Stimulated activated CD4-positive, alpha-beta T cell treated with anti-CD3 and anti-CD28 coated beads, Interleukin-15, amount 100 ng/mL, for 48 hours (primary cell): ENCODE measurements at places on chromosomes 16 and 17.
A peak's percentile ranks its signal among the peaks of the same experiment; 100 is the strongest.

- no peak for DNase-seq
These were observed 45.3 kb upstream of the FASN start for GRCh38 chr17:82143333-82143732.

GRCh38 chr17:40219594-40220338 lies 662 bp downstream of the WIPF2 start:
- DNase-seq, result no peak

GRCh38 chr16:73018821-73019456 lies 29.0 kb downstream of the ZFHX3 start:
- no peak for DNase-seq

DNA sequence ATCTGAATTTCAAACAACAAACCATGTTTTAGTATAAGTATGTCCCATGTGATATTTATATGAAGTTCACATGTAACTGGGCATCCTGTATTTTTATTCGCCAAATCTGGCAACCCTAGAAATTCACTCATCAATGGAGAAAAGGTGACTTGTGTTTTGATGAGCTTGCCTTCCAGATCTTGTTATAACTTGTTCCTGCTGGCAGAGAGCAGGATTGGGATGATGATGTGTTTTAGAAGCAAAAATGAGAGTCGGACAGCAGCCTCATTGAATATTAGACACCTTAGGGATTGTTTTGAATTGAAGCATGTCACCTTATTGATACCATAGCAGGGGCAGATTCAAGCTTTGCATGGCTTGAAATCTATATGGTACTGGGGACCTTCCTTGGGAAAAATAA lies 85.4 kb upstream of the MED13 start:
- no peak for DNase-seq

DNA sequence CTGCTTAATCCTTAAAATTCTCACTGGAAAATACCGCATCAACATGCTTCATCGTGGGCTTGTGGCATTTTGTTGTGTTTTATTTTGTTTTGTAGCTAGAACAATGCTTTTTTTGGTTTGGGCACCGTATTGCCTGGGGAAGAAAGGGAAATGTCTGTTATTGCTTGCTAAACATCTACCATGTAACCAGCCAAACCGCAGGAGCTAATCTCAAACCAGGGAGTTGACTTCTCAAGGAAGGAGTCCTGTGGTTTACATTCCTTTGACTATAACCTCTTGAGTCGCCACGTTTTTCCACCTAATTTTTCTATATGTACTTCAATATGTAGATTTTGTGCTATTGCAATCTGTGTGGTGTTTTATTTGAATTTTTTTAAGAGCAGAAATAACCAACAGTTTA lies 593.5 kb upstream of the SOX9 start:
- no peak for DNase-seq

DNA sequence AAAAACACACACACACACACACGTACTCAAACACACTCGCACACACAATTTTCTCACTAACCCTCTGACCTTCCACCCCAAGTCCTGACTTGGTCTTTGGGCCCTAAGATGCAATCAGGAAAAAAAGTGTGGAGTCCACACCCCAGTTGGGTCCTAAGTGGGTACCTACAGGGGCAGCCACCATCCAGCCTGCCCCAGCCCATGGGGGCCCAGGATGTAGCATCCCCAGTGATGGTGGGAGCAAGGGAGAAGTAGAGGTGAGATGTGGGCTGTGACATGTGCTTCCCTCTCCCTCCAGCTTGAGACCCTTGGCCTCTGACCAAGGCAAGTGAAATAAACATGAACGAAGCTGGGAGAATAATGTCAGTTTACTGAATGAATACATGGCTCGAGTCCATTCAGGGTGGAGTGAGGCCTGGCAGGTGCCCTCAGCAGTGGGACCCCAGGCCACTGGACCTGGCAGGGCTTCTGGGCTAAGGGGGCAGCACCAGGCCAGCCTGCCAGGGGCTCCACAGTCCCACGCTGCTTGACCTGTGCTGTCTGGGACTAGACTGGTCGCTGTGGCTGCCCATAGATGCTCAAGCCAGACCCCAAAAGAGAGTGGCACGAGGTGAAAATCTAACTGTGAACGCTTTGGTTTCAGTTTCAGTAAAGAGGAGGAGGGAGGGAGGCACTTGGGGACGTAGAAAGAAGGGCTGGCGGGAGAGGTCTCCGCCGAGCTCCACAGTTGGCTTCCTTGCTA lies 73.7 kb downstream of the MRC2 start:
- no peak for DNase-seq

DNA sequence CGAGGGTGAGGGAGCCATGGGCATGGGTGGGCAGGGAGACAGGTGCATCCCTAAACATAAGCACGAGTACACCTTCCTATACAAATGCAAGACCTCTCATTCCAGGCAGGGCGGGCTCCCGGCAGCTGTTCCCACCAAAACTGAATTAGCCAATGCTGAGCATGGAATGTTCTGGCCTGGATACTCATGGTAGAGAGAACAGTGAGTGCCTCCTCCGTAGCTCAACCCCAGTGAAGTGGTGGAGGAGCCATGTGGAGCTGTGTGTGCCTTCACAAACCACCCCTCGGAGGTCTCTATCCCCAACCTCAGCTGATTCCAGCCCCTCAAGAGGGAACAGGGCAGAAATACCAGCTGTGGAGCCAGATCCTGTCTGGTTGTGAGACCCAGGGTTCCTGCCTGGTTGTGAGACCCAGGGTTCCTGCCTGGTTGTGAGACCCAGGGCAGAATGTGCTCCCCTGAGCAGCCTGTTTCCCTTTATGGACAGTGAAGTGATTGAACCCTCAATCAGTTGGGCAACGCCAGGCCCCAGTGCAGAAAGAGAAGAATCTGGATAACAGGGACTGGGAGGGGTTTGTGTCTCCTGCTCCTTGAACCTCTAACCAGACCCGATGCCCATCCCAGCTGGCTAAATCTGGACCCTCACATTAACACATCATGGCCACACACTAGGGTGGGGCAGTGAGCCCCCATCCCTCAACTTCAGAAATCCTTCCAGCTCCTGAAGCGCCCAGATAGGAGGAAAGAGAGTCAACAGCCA lies 2.4 kb upstream of the CDH16 start:
- no peak for DNase-seq

DNA sequence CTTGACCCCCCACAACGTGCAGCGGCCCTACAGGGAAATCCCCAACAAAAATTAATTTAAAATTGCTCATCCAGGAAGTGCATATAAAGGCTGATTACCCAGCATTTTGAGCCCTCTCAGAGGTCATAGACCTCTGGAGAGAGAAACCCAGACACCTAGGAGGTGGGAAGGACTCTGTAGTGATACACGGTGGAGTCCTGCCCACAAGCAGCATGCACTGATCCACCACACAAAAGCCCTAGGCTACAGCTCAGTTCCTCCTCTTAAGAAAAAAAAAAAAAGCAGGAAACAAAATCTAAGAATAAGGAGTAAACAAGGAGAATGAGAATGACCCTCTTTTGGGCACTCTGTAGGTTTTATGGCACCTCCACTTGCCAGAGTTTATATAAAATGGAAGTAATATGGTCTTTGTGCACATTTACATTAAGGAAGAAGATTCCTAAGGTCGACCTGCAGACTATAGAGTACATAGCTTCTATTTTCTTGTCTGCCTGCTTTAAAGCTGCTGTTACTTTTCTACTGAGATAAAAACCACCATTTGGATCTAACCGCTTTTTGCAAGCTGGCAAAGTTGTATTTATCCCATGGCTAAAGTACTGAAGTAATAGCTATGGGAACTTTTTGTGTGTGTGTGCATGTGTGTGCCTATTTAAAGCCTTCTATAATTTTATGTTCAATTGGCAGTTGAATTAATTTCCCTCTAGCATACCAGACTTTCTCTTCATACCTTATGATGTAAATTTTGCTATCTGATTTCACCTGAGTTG lies 46.9 kb downstream of the ACSM1 start:
- DNase-seq, result no peak

- no peak for DNase-seq
These were observed 101.7 kb downstream of the TMEM100 start for GRCh38 chr17:55620945-55621344.

DNA sequence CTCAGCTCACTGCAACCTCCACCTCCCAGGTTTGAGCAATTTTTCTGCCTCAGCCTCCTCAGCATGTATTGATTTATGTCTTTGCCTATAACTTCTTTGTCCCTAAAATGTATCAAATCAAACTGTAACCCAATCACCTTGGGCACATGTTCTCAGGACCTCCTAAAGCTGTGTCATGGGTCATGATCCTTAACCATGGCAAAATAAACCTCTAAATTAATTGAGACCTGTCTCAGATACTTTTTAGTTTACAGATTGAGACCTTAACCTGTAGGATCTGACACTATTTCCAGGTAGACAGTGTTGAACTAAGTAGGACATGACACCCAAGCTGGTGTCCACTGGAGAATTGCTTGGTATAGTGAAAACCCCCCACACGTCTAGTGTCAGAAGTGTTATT lies 2.6 kb upstream of the ACSM3 start:
- DNase-seq, result no peak

GRCh38 chr17:28043741-28044140 lies 1.3 kb downstream of the NLK start:
- no peak for DNase-seq

DNA sequence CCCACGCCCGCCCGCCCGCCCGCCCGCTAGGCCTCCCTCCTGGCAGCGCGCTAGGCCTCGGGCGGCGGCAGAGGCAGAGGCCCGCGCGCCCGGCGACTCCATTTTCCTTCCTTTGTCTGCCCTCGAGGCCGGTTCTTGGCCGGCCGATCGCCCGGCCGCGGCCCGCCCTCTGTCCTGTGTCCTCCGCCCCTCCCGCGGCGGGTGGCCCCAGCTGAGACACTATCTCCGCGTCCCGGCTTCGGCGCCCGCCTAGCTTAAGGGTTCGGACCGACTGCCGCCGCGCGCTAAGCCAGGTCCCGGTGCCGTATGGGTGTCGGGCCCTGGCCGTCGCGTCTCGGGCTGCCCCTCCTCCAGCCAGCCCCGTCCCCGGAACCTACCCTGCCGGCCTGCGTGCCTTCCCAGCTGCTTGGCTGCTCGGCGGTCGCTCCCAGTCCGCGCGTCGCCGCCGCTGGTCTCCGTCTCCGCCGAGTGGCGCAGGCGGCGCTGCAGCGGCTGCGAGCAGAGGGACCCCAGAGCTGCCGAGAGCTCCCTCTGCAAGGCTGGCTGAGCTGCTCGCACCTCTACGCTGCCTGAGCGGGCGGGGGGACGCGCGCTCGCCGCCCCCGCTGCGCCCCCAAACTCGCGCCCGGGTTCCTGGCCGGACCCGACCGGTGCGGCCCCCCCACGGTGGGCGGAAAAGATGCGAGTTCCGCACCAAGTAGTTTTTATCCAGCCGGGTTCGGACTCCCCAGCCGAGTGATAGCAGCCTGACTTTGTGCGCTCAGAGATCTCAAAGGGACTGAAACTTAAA lies 787 bp downstream of the CTCF start:
- DNase-seq, result peak; percentile 41

GRCh38 chr16:55475919-55476318 lies 3.1 kb upstream of the MMP2 start:
- DNase-seq, result no peak

GRCh38 chr16:11896486-11897176 lies 19.1 kb downstream of the GSPT1 start:
- DNase-seq, result no peak

- no peak for DNase-seq
These were observed 6.4 kb downstream of the TEKT5 start for GRCh38 chr16:10688291-10688690.

DNA sequence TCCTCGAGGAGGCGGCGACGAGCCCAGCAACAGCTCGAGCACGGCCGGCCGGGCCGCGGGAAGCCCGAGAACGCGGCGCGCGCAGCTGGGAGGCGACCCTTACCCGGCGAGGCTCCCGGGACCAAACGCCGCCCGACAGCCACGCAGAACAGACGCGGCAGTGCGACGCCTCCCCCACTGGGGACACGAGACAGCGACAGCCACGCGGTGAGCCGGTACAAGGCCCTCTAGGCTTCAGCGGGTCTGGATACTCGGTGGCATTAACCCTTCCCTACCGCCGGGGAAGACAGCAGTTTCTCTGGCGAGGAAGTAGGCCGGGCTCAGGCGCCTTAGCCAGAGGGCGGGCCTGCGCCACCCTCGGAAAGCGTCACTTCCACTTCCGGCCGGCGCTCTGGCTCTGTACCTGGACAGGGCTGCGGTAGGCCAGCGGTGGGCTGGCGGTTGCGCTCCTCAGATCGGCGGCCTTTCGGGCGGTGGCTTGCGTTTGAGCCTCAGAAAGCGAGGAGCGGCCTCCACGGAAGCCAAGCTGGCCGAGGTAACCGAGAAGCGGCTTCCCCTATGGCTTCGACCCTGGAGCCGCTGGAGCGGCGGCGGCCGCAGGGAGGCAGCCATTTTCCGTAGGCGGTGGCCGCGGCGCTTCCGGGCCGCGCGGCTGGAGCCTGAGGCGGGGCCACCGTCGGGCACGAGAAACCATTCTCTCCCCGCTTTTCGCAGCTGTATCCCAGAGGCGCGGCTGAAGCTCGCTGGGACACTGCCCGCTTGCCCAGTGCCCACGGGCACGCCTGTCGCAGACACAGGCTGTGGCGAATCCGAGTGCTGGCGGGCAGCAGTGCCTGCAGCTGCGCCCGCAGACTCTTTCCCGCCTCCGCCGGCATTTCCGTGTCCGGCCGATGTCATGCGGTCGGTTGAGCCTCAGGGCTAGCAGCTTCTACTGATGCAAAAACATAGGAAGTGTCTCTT lies at the start of the genes TIGD7 and ZNF75A:
TSS of gene TIGD7 (minus strand) at position 322 of the 960 bp plus-strand sequence. CDS start 4,816 bp downstream, outside the sequence.
TSS of gene ZNF75A (plus strand) at position 389 of the 960 bp plus-strand sequence. CDS start 2,932 bp downstream, outside the sequence.
- DNase-seq, result peak; percentile 74

DNA sequence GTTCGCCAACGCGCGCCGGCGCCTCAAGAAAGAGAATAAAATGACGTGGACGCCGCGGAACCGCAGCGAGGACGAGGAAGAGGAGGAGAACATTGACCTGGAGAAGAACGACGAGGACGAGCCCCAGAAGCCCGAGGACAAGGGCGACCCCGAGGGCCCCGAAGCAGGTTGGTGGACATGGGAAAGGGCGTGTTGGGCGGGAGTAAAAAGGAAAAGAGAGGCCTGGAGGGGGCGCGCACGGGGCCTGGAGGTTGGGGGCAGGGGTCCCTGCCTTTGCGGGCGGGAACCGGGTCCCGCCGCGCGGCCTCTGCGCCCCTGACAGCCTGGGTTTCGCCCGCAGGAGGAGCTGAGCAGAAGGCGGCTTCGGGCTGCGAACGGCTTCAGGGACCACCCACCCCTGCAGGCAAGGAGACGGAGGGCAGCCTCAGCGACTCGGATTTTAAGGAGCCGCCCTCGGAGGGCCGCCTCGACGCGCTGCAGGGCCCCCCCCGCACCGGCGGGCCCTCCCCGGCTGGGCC lies 2.1 kb downstream of the IRX5 start:
- no peak for DNase-seq

- no peak for DNase-seq
These were observed 48.6 kb upstream of the ZFHX3 start for GRCh38 chr16:73096510-73096909.

DNA sequence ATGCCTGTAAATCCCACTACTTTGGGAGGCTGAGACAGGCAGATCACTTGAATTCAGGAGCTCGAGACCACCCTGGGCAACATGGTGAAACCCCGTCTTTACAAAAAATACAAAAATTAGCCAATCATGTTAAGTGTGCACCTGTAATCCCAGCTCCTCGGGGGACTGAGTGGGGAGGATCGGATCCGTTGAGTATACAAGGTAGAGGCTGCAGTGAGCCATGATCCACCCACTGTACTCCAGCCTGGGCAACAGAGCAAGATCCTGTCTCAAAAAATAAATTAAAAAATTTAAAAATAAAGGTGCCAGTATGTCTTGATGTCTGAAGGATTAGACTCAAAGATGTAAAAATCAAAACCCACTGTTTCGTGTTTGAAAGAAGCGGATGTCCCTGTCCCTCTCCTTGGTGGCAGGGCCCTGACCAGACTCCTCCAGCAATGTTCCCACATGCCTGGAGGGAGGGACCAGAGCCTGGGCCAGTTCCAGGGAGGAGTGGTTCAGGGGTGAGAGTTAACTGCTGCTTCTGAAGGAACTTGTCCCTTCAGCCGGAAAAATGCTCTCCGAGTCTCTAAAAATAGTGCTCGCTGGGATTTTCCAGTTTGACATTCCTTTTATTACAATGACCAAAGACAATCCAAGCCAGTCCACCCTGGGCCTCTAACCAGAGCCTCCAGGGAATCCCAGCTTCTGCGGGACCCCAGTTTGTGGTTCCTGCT lies 9.4 kb upstream of the CMTM4 start:
- no peak for DNase-seq
